ENCODE measurements at places on chromosomes 7 and 10. TPM values are rescaled to one million over a fixed set of nuclear protein-coding genes. Genes with fewer than 3 reads are reported as not detected.

DNA sequence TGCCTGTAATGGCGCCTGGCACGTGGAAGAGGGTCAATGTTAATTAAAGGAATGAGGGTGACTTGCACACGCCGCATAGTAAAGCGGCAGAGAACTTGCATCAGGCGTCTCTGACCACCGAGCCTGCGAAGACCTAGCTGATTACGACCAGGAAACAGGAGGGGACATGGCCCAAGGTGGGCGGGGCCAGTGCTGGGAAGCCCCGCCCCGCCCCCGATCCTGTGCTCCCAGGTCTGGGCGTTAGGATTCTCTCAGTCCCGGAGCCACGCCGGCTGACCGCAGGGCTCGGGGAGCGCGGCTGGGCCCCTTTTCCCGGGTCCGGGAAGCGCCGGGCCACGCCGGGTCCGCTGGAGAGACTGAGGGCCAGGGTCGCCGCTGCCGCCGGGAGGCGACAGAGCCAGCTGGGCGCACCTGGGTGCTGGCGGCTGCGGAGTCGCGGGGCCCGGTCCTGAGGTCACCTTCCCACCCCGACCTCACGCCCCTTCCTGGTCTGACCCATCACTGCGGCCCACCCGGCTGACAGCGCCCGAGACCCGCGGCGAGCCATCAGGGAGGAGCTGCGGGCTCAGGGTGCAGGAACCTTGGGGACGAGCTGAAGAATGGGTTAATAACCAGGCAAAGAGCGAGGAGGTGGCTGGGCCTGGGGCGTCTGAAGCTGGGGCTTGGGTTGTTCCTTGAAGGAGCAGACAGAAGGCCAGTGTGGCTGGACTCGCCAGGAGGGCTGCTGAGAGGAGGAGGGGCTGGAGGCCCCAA lies 23.0 kb upstream of the GRID1 start:
- no peak for DNase-seq

- no peak for DNase-seq
Measured at GRCh38 chr10:116784651-116785050, 42.3 kb upstream of the HSPA12A start.

Gene PDLIM1
- total RNA-seq = 231 TPM

Gene HOXA10
- not detected for total RNA-seq

Gene CRTAC1
- 1.6 TPM for total RNA-seq

DNA sequence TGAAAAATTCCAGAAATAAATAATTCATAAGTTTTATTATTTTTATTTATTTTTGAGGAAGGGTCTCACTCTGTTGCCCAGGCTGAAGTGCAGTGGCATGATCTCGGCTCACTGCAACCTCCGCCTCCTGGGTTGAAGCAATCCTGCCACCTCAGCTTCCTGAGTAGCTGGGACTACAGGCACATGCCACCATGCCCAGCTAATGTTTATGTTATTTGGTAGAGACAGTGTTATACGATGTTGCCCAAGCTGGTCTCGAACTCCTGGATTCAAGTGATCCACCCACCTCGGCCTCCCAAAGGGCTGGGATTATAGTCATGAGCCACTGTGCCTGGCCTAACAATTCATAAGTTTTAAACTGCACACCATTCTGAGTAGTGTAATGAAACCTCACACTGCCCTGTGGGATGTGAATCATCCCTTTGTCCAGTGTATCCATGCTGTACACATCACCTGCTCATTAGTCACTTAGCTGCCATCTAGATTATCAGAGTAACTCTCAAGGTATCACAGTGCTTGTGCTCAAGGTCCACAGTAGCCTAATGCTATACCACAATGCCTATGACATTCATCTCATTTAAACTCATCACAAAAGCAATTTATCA lies 17.9 kb downstream of the RTKN2 start:
- DNase-seq = no peak

GRCh38 chr10:72170263-72170662 lies 45.5 kb upstream of the ANAPC16 start:
- no peak for DNase-seq

DNA sequence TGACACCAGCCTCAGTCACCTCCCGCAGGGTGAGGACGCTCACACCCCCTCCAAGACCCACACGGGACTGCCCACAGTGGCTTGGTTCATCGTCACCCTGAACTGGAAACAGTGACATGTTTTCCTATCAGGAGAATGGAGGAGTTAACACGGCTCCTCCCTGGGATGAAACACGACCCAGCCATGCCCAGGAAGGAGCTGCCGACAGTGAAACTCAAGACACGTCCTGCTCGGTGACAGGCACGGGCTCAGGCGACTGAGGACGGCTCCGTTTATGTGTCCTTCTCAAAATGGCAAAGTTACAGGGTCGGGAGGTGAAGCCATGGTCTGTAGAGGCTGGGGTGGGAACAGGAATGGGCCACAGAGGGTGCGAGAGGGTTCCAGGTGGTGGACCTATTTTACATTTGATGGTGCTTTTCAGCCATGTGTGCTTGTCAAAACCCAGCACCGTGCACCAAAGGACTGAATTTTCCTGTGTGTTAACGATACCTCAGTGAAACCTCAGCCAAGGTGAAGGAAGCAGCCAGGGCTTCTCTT lies 272.4 kb downstream of the ADARB2 start:
- no peak for DNase-seq

Gene SKIDA1
- total RNA-seq = 3.6 TPM

DNA sequence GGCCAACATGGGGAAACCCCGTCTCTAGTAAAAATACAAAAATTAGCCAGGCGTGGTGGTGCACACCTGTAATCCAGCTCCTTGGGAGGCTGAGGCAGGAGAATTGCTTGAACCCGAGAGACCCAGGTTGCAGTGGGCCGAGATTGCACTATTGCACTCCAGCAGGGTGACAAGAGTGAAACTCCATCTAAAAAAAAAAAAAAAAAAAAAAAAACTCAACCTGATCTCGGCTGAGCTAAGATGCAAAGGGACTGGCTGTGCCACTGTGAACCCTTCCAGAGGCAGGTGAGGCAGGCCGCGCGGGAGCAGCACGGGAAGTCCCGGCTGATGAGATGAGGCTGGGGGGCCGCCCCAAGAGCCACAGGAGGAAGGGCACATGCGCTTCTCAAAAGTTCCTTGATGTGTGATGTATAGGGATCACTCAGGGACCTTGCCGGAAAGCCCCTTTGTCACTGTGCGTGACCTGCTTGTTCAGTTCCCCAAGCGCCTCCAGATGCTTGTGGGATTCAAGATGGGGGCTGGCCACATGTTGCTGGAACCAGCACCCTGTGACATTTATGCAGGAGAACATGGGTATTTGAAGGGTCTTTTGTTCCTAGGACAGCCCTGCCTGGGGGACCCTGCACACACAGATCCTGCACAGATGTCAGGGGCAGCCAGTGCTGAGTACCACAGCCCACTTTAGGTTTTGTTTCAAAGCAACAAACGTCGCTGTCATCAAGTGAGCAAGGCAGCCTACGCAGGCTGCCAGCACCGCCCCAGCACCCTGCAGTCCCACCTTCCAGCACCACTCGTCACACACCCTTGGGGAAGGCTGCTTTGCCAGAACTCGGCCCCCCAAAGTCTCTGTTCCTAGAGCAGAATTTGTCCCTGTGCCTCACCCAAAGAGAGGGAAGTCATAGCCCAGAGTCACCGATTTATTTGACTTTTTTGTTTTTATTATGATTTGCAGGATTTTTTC lies 74.8 kb upstream of the SH2B2 start:
- DNase-seq = no peak

Gene LIPM
- total RNA-seq = not detected

Gene RASSF4
- 93.5 TPM for total RNA-seq

Gene GDF10
- total RNA-seq = 0.32 TPM

Gene GATA3
- 1.1 TPM for total RNA-seq

Gene CTTNBP2
- total RNA-seq = 0.77 TPM

- DNase-seq = no peak
Measured at GRCh38 chr10:69405221-69405620, 11.5 kb downstream of the TACR2 start.

- no peak for DNase-seq
Measured at GRCh38 chr7:158564663-158565035, 23.0 kb downstream of the PTPRN2 start.

GRCh38 chr10:49362596-49363260 lies 33.2 kb downstream of the DRGX start:
- DNase-seq = no peak

Gene ECHS1
- total RNA-seq = 226 TPM
